Right lung (tissue), 10 donors: ENCODE measurements at places on chromosomes 16 and 17. TPM values are rescaled to one million over a fixed set of nuclear protein-coding genes. Genes with fewer than 3 reads are reported as not detected.

DNA sequence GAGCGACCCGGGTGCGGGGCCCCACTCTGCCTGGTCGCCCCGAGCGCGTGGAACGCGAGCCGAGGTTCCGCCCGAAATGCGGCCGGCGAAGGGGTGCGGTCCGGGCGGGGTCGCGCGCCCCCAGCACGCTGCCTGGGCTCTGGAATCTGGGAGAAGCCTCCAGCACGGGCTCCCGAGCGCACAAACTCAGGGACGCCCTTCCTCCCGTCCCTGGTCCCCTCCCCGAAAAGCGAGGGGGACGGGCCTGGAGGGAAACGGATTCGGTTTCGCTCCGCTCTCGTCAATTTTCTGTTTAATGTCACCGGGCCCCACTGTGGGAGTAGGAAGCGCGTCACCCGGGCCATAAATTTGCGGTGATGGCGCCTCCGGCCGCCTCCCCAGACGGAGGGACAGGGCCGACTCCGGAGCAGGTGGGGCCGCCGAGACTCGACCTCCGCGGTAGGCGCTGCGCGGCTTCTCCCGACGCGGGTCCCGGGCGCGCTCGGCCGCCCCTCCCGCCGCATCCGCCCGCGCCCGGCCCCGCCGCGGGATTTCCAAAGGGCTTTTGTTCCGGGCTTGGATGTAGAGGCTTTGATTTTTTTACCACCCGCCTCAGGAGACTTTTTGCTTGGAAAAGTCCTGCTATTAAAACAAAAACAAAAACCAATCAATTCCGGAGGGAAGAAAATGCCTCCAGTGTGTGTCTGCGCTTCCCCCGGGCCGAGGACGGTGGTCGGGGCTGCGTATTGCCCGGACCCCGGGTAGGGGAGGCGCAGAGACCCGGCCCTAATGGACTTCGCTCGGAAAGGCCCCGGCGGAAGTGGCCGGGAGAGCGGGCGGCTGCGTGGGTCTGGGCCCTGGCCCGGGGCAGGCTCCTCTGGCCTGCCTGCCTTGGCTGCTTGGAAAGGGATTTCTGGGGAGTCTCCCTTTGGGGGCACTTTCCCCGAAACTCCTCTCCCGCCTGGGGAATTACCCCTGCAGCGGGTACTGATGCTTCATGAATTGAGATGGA lies 7.9 kb upstream of the BAHCC1 start:
- no peak for DNase-seq

Gene OR1A1
- polyA plus RNA-seq, result 0.07 TPM

DNA sequence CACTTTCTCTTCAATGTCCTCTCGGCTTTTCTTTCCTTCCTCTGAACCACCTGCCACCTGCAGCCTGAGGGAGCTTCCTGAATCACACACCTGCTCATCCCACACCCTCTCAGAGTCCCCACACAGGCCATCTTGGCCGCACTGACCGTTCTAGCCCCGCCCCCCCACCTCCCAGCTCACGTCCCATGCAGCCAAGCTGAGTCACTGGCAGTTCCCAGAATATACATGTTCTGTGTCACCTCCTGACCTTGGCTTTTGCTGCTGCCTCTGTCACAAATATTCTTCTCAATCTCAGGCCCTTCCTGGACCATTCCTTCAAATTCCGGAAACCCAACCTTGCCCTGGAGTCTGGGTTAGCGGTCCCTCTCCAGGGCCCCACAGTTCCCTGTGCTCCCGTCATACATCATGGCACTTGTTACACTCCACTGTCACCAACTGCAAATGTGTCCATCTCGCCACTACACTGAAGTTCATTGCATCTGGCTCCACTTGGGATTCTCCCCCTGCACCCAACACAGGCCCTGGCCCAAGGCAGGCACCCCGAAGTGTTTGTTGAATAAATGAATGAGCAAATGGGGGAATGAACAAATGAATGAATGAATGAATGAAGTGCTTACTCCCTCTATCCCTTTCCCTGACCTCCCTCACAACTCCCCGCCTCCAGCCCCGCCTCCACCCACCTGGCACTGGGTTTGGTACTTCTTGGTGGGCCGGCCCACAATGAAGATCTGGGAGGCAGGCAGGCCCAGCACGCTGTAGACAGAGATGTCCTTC lies 12.8 kb downstream of the PIMREG start:
- DNase-seq, result no peak

- DNase-seq, result no peak
Observed at GRCh38 chr16:47392081-47392480, 68.8 kb downstream of the ITFG1 start.

Gene OTOP3
- polyA plus RNA-seq, result not detected

Gene DPH1
- 45.9 TPM for polyA plus RNA-seq

DNA sequence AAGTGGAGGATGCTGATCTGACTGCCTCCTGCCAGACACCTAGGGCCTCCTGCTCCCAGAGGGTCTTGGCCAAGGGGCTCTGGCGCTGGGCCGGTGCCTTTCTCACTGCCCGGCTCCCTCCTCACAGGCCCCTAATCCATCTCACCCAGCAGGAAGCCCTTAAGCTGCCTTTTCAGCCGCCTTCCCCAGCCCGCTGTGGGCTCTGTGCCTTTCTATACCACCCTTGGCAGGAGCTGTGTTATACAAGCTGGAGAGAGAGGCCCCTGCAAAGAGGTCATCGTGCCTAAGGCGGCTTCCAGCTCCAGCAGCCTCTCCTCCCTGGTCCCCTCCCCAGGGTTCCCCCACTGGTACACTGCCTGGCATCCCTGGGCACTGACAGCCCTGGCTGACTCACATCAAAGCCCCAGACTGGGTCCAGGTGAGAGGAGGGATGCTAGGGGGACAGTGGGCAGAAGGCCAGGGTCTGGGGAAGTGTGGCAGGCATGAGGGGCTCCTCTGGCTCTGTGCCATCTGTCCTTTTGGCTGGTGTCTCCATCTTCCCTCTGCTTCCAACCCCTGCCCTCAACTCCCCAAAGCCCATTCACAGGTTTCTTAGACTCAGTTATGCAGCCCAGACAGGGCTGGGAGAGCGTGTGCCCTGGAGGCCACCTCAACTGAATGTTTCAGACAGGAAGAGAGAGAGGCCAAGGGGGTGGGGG lies 15.3 kb upstream of the FZD2 start:
- DNase-seq, result no peak

Gene SEC14L5
- 0.31 TPM for polyA plus RNA-seq

DNA sequence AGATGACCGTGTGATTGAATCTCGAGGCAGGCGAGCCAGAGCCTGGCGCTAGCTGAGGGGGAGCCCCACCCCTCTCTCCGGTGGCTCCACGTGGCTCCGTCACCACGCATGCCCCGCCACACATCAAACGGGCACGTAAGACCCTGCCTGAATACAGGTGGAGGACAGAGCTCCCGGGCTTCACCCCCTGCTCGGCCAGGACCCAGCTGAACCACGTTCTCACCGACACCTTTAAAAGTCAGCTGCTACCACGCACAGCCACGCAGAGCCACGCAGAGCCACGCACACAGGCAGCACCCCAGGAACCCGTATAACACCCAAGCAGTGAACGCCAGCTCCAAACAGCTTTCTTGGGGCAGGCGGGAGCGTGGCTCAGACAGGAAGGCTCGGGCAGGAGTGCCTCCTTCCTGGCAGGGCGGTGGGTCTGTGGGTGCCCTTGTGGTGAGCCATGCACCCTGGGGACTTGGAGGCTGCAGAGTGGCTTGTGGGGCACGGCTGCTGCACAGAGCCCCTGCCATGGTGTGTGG lies 4.4 kb downstream of the TMEM204 start:
- no peak for DNase-seq

- no peak for DNase-seq
Observed at GRCh38 chr17:82881900-82882714, 42.3 kb upstream of the ZNF750 start.

DNA sequence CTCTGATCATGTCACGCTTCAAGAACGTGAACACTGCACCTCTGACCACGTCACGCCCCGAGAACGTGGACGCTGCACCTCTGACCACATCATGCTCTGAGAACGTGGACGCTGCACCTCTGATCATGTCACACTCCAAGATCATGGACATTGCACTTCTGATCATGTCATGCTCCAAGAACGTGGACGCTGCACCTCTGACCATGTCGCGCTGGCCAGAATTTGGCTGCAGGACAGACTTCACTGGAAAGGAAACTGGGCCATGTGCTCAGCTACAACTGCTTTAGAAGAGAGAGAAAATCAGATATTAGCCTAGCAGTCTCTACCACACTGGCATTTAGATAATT lies 182.7 kb downstream of the RPTOR start:
- DNase-seq, result no peak

DNA sequence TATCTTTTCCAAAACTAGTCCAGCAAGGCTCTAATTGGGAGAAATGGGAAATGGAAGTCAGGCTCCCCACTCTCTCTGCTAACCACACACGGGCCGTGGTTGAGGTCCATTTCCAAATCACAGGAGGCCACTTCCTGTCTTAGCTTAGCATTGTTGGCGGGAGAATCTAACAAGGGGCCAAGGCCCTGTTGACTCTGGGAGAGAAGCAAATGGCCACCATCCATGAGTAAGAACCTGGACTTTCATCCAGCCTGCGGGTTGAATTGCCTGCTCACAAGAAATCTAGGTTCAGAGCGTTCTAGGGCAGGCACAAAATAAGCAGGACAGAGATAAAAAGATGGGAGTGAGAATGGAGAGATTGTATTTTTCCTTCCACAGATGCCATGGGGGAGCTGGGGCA lies 5.7 kb downstream of the FAM20A start:
- DNase-seq, result no peak

Gene RHOT1
- 66.5 TPM for polyA plus RNA-seq
